Uterus (tissue), 4 donors: ENCODE measurements at places on chromosomes 6 and 20. TPM values are rescaled to one million over a fixed set of nuclear protein-coding genes. Genes with fewer than 3 reads are reported as not detected.

GRCh38 chr6:36738108-36738507 lies 40.5 kb downstream of the RAB44 start:
- H3K27ac ChIP-seq, result no peak overlapping the region
- H3K36me3 ChIP-seq, result no peaks in the 10 kb centered on the region
- no peaks in the 10 kb centered on the region for H3K27me3 ChIP-seq
- no peak overlapping the region for H3K4me3 ChIP-seq

DNA sequence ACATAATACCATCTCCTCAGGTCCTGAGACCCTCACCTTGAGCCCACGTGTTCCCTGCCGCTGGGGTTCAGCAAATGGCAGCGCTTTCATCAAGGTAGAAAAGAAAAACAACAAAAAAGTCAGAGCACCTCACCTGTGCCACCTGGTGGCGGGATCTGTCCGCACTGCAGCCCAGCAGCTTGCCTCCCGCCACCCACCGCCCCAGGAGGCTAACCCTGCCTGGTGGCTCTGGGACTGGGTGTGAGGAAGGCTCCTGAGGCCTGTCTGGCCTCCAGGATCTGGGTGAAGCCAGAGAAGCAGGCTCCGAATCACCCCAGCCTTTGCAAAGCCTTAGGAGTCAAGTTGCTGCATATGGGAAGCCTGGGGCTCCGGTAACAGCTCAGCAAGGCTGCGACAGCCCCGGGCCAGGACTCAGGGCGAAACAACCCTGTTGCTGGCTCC lies 270.8 kb downstream of the BMP7 start:
- no peaks in the 10 kb centered on the region for H3K4me1 ChIP-seq
- H3K27ac ChIP-seq, result no peak overlapping the region
- no peak overlapping the region for H3K4me3 ChIP-seq
- H3K36me3 ChIP-seq, result no peaks in the 10 kb centered on the region
- H3K27me3 ChIP-seq, result no peaks in the 10 kb centered on the region

DNA sequence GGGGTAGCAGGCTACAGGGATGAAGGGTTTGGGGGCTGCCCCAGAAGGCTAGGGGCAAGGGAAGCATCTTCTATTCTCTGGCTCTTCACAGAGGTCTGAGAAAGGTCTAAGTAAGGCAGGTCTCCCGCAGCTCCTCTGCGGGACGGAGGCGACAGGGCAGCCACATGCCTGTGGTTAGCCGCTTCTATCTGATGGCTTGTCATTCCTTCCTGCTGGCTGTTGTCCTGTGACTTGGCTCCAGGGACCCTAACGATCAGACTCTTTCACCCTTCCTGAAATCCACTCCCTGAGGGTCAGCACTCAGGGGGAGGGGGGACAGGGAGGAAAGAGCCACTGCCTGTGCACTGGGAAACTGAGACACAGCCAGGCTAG lies 673 bp downstream of the CST7 start:
- H3K4me1 ChIP-seq, result no peaks in the 10 kb centered on the region
- no peaks in the 10 kb centered on the region for H3K27me3 ChIP-seq
- no peak overlapping the region for H3K27ac ChIP-seq
- no peaks in the 10 kb centered on the region for H3K36me3 ChIP-seq
- H3K4me3 ChIP-seq, result no peak overlapping the region

- no peaks in the 10 kb centered on the region for H3K36me3 ChIP-seq
- no peak overlapping the region for H3K27ac ChIP-seq
- H3K27me3 ChIP-seq, result no peaks in the 10 kb centered on the region
- no peak for DNase-seq
- H3K4me3 ChIP-seq, result no peak overlapping the region
Observed at GRCh38 chr6:107144014-107144413, 28.7 kb upstream of the BEND3 start.

- H3K4me1 ChIP-seq, result no peaks in the 10 kb centered on the region
- H3K27me3 ChIP-seq, result no peaks in the 10 kb centered on the region
- no peak for DNase-seq
- H3K36me3 ChIP-seq, result no peaks in the 10 kb centered on the region
Observed at GRCh38 chr6:50837589-50838445, 19.1 kb downstream of the TFAP2B start.

DNA sequence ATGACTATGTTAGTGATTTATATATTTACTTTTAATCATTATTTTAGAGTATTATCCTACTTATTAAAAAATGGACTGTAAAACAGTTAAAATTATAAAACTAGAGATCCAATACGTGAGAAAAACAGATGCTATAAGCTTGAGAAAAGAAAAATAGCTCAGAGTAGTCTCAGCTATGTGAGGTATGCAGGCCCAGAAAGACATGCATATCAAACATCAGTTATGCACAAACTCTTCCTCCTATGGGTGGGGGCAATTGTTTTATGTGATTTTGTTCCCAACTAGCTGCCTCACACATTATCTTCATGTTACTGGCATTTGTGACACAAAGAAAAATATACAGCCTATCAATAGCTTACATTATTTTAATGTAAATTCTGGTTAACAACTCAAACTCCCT lies 28.8 kb downstream of the RARS2 start:
- no peaks in the 10 kb centered on the region for H3K27me3 ChIP-seq
- no peak overlapping the region for H3K4me3 ChIP-seq
- no peaks in the 10 kb centered on the region for H3K4me1 ChIP-seq
- no peaks in the 10 kb centered on the region for H3K36me3 ChIP-seq
- DNase-seq, result no peak
- no peak overlapping the region for H3K27ac ChIP-seq

DNA sequence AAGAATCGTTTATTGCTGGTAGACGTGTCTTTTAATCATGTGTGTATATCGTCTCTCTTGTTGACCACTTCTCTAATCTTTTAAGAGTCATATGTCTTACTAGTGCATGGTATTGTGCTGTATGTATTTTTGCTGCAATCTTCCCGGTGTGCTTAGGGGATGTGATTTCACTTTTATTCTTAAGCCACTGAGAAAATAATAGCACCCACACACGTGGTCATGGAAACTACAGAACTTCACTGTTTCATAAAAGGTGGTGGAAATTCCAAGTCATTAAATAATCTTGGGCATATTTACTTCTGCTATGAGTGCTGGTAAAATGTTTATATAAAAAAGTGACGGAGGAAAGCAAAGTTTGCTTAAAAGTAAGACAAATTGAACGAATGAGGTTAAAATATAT lies 3.0 kb upstream of the CDYL start:
- DNase-seq, result no peak
- H3K36me3 ChIP-seq, result no peaks in the 10 kb centered on the region
- no peaks in the 10 kb centered on the region for H3K4me1 ChIP-seq

GRCh38 chr6:138196122-138196738 lies 22.1 kb downstream of the PBOV1 start:
- DNase-seq, result no peak
- H3K27me3 ChIP-seq, result no peaks in the 10 kb centered on the region
- no peak overlapping the region for H3K27ac ChIP-seq
- H3K36me3 ChIP-seq, result no peaks in the 10 kb centered on the region

- no peak overlapping the region for H3K27ac ChIP-seq
- H3K27me3 ChIP-seq, result no peaks in the 10 kb centered on the region
- H3K36me3 ChIP-seq, result no peaks in the 10 kb centered on the region
- H3K4me1 ChIP-seq, result no peaks in the 10 kb centered on the region
- DNase-seq, result no peak
Observed at GRCh38 chr6:70113171-70113570, 189.7 kb downstream of the COL9A1 start.

Gene SLC13A3
- 4.2 TPM for total RNA-seq

- H3K4me1 ChIP-seq, result no peaks in the 10 kb centered on the region
- no peak overlapping the region for H3K27ac ChIP-seq
- no peaks in the 10 kb centered on the region for H3K27me3 ChIP-seq
- no peak overlapping the region for H3K4me3 ChIP-seq
Observed at GRCh38 chr6:83182114-83182513, 11.0 kb downstream of the PGM3 start.

Gene KCNK15
- total RNA-seq, result 2.7 TPM

GRCh38 chr6:14095437-14095836 lies 22.1 kb upstream of the CD83 start:
- no peak overlapping the region for H3K4me3 ChIP-seq
- no peaks in the 10 kb centered on the region for H3K27me3 ChIP-seq
- no peak overlapping the region for H3K27ac ChIP-seq
- DNase-seq, result no peak
- H3K4me1 ChIP-seq, result no peaks in the 10 kb centered on the region

GRCh38 chr6:99446076-99446475 lies 21.0 kb upstream of the PNISR start:
- DNase-seq, result no peak
- no peaks in the 10 kb centered on the region for H3K27me3 ChIP-seq
- no peak overlapping the region for H3K27ac ChIP-seq
- no peaks in the 10 kb centered on the region for H3K36me3 ChIP-seq
- no peaks in the 10 kb centered on the region for H3K4me1 ChIP-seq
- no peak overlapping the region for H3K4me3 ChIP-seq

- no peaks in the 10 kb centered on the region for H3K27me3 ChIP-seq
- no peak overlapping the region for H3K4me3 ChIP-seq
- H3K27ac ChIP-seq, result no peak overlapping the region
- no peak for DNase-seq
Observed at GRCh38 chr6:3323148-3323547, 64.4 kb downstream of the PSMG4 start.

Gene CLVS2
- total RNA-seq, result 6.2 TPM

GRCh38 chr6:142934599-142934998 lies 10.4 kb downstream of the HIVEP2 start:
- H3K4me1 ChIP-seq, result no peaks in the 10 kb centered on the region
- no peak overlapping the region for H3K4me3 ChIP-seq
- H3K27ac ChIP-seq, result no peak overlapping the region

- H3K27me3 ChIP-seq, result peaks cover 63% of the 10 kb centered on the region
- no peak for DNase-seq
- no peak overlapping the region for H3K4me3 ChIP-seq
- no peaks in the 10 kb centered on the region for H3K4me1 ChIP-seq
- H3K36me3 ChIP-seq, result no peaks in the 10 kb centered on the region
- H3K27ac ChIP-seq, result no peak overlapping the region
Observed at GRCh38 chr6:26328265-26328844, 36.6 kb upstream of the BTN3A2 start.

DNA sequence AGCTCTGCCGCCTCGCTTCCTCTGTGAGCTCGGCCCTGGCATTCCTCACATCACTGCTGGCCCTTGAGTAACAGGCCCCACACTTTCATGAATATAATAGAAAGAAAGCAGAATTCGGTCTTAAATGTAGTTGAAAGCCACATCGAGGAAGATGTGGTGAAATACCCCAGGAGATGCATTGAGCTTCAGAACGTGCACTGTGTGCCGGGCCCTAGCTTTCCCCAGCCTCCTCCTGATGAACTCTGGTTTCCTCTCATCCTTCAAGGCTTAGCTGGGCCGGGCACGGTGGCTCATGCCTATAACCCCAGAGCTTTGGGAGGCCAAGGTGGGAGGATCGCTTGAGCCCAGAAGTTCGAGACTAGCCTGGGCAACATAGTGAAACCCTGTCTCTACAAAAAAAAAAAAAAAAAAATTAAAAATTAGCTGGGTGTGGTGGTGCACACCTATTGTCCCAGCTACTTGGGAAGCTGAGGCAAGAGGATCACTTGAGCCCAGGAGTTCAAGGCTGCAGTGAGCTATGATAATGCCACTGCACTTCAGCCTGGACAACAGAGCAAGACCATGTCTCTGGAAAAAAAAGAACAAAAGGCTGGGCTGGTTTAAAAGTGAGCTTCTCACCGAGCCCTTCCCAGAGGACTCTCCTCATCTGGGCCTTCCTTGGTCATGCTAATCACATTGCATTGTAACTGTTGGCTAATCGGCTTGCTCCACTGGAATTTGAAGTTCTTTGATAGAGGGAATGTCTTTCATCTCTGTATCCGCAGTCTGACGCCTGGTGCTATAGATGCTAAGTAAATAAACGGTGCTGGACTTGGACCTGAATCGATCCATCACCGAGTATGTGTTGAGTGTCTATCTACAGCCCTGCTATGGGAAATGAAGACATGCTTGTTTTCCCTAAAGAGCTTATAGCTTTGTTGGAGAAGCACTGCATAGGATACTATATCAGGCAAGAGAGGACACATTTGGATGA lies 43.8 kb upstream of the FOXQ1 start:
- H3K27ac ChIP-seq, result no peak overlapping the region
- H3K27me3 ChIP-seq, result no peaks in the 10 kb centered on the region
- no peak overlapping the region for H3K4me3 ChIP-seq
- no peaks in the 10 kb centered on the region for H3K36me3 ChIP-seq
- no peak for DNase-seq

DNA sequence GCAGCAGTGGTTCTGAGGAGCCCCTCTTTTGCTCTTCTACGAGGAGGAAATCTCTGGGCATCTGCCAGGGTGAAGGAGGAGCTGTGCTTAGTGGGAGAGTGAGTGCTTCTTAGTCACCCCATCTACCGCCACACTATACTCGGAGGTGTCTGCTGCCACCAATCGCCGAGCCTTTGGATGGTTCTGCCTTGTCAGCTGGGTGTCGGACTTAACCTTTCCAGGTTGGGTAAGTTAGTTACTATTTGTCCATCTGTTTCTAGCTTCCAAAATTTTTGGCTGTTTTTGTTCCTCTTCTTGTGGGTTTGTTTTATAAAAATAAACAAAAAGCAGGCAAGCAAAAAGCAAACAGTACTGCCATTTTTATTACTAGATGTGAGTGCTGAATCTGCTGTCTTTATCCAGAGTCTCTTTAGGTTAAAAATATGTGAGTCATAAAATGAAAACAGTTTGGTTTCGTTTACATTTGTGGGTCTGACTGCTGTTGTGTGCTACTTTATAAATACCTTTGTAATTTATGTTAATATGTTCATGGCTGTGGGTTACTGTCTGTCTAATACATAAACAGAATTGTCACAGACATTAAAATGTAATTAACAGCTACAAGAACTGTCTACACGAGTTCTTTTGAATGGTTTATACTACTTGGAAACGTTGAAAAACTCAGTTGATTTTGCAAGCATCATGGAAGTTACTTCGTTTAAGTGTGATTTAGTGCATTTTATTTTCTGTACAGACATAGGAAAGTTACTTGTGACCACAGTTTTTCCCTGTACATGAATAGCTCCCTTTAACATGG lies 89.2 kb downstream of the ARID1B start:
- H3K27me3 ChIP-seq, result no peaks in the 10 kb centered on the region
- no peak for DNase-seq
- no peaks in the 10 kb centered on the region for H3K36me3 ChIP-seq
- H3K4me3 ChIP-seq, result no peak overlapping the region

Gene FAM217A
- total RNA-seq, result not detected

GRCh38 chr6:90304308-90304707 lies 7.7 kb upstream of the BACH2 start:
- no peaks in the 10 kb centered on the region for H3K4me1 ChIP-seq
- DNase-seq, result no peak
- H3K27me3 ChIP-seq, result no peaks in the 10 kb centered on the region
- H3K4me3 ChIP-seq, result no peak overlapping the region

Gene AIG1
- 6.9 TPM for total RNA-seq

Gene KHDC1
- 1.8 TPM for total RNA-seq

DNA sequence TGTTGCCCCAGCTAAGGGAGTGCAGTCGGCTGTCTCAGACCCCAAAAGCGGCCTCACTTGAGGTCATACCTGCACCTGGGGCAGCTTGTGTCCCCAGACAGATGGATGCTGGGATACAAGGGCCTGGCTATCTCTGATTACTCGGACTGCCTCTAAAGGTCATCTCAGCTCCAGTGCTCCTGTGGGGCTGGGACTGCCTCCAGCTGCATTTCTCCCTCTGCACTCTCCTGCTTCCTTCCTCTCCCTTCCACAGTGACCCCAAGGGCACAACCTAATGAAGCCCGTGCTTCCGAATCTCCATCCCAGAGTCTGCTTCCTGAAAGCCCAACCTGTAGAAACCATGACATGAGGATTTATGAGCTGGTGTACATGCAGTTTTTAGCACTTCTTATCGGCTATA lies 22.8 kb upstream of the OCSTAMP start:
- H3K27me3 ChIP-seq, result no peaks in the 10 kb centered on the region
- no peak overlapping the region for H3K4me3 ChIP-seq
- no peaks in the 10 kb centered on the region for H3K36me3 ChIP-seq
- H3K4me1 ChIP-seq, result no peaks in the 10 kb centered on the region
- no peak overlapping the region for H3K27ac ChIP-seq

- no peaks in the 10 kb centered on the region for H3K4me1 ChIP-seq
- no peak for DNase-seq
- no peaks in the 10 kb centered on the region for H3K36me3 ChIP-seq
- H3K4me3 ChIP-seq, result no peak overlapping the region
- no peak overlapping the region for H3K27ac ChIP-seq
Observed at GRCh38 chr6:140711019-140711613, 1336.7 kb upstream of the CITED2 start.
